ENCODE measurements at places on chromosomes 3 and 15.
A peak's percentile ranks its signal among the peaks of the same experiment; 100 is the strongest.

- peak; percentile 98 for DNase-seq
Observed at GRCh38 chr15:101201411-101202174, 50.3 kb downstream of the CHSY1 start.

DNA sequence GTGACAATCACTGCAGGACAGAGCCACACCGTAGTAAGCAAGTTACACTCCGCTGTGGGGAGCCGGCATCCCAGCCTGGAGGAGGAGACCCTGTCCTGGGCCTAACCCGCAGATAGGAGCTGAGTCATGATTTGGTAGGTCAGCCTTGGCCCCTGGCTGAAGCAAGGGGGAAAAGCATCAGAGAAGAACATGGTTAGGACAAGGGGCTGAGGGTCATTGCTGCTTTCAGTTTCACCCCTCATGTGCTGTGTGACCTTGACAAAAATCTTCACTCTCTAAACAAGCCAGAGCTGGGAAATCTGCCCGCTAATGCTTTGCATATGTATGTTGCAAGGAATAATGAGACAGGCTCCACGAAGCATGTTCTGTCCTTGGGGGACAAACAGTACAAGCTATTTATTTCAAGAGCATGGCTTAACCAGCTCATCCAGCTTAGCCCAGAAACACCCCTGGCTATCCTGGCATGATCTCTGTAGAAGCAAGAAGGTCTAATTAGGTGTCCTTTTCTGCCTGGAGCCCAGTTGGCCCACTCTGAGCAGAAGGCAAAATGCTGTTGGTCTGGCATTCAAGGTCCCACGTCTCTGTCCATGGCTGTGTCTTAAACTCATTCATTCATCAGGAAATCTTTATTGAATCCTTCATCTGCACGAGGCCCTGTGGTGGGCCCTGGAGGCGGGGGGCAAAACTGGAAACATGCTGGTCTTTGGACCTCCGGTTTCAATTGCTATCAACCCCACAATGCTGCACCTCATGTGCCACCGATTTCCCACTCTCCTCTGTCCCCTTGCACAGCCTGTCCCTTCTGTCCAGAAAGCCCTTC, 221.3 kb upstream of the LYSMD4 start:
- DNase-seq: peak; percentile 9

- peak; percentile 16 for DNase-seq
Observed at GRCh38 chr15:40470423-40471104, at the start of gene CHST14. Gene CHST14, plus strand, starts transcription at chr15:40470984. Its CDS starts 230 bp downstream, at chr15:40471214.

DNA sequence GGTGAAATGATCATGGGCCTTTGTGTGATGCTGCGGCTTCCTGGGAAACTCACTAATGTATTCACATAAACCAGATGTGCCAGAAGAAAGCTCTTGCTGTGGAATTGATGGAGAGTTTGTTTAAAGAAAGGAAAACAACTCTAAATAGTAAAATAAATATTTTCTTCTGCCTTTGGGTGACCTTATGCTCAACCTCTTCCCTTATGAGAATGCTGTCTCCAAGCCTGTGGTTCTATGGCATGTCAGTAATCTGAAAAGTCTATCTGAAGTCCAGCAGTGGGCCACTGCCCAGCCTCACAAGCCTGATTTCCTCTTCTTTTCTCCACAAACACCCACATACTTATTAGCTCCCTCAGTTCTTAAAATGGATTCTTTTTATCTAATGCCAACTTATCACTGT, 49.9 kb upstream of the PHLDB2 start:
- DNase-seq: peak; percentile 16

DNA sequence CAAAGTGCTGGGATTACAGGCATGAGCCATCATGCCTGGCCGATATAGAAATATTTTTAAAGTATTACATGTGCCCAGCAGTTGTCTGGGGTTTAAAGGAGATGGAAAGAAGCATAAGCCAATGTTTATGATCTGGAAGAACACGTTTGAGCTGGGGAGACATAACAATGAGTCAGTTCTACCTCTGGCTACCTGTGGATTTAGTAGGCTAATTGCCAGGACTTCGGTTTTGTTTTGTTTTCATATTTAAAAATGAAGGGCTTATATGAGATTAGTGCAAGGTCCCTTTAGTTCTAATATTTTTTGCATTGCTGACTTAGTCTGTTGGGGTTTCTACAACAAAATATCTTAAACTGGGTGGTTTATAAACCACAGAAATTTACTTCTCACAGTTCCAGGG, 22.9 kb upstream of the TNFSF10 start:
- DNase-seq: no peak

- peak; percentile 51 for DNase-seq
Observed at GRCh38 chr3:138834596-138835396, at the start of gene PIK3CB. Gene PIK3CB, minus strand, starts transcription at chr3:138834928. Its CDS starts 75,585 bp downstream, at chr3:138759343.

DNA sequence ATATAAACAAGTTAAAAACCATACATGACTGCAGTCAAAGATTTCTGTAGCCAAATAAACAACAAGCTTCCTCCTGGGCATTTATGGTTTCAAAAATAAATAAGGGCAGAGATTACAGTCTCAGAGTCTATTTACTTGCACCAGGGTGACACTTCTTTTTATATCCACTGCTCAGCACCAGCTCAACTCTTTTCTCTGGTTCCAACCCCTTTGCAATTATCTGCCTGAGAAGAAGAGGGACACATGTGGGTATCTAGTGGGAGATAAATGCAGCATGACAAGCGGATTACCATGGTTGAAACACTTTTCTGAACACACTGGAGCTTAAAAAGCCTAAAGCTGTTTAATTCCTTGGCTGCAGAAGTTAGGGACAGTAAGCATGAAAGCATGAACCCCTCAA, 311.5 kb downstream of the CNTN3 start:
- no peak for DNase-seq

Measured in fibroblast of the conjunctiva (primary cell).